Endothelial cell (in vitro differentiated cells): ENCODE measurements at places on chromosomes 5 and 9. TPM values are rescaled to one million over a fixed set of nuclear protein-coding genes. Genes with fewer than 3 reads are reported as not detected.
A peak's percentile ranks its signal among the peaks of the same experiment; 100 is the strongest.

- no peak for DNase-seq
Observed at GRCh38 chr5:2683720-2684119, 67.8 kb downstream of the IRX2 start.

DNA sequence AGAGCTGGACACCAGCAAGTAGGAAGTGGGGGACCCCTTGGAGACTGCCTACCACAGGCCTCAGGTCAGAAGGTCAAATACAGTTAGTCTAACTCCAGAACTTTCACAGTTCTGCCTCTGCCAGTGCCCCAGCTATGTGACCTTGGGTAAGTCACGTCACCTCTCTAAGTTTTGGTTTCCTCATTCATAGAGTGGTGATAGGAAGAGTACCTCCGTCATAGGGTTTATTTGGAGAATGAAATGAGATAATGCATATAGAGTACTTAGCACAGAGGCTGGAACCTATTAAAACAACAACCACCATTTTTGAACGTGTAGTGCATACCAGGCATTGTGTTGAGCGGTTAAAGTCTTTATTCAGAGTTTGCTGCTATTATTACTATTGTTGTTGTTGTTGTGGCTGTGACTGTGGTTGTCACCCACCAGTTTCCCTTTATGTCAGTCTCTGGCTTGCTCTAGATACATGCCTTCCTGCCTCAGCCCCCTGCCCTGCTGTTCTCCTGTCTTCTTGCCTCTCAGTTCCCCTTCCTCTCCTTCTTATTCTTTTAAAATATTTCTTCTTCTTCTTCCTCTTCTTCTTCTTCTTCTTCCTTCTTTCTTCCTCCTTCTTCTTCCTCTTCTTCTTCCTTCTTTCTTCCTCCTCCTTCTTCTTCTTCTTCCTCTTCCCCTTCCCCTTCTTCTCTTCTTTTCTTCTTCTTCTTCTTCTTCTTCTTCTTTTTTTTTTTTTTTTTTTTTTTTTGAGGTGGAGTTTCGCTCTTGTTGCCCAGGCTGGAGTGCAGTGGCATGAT lies 67.8 kb downstream of the RALGPS1 start:
- DNase-seq = no peak

DNA sequence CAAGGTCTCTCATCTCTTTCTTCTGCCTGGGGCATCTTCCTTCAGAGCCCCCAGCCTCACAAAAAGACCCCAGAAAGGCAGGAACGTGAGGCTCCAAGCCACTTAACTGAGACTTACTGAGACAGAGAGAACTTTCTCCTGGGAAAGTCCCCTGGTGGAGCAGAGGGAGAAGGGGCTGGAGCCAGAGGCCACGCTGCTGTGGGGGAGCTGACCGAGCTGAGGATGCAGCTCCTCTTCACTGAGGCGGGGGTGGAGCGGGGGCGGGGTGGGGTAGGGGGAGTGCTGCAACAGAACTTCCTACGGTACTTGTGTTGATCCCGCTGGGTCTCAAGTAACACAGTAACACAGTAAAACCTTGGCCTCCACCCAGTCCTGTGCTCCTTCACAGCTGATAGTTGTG lies 204.0 kb downstream of the FSTL4 start:
- DNase-seq = no peak

DNA sequence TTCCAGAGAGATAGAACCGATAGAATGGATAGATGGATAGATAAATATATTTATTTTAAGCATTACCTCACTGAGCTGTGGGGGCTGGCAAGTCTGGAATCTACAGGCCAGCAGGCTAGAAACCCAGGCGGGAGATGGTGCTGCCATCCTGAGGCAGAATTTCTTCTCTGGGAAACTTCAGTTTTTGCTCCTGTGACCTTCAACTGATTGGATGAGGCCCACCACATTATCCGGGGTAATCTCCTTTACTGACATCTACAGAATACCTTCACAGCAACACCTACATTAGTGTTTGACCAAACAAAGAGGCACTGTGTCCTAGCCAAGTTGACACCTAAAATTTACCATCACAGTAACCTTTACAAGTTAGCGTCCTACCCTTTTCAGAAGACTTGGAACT lies 29.2 kb upstream of the TENT4A start:
- no peak for DNase-seq

GRCh38 chr9:126499911-126500599 lies 113.7 kb upstream of the LMX1B start:
- no peak for DNase-seq

GRCh38 chr9:130446101-130446861 lies 1.5 kb downstream of the ASS1 start:
- no peak for DNase-seq

DNA sequence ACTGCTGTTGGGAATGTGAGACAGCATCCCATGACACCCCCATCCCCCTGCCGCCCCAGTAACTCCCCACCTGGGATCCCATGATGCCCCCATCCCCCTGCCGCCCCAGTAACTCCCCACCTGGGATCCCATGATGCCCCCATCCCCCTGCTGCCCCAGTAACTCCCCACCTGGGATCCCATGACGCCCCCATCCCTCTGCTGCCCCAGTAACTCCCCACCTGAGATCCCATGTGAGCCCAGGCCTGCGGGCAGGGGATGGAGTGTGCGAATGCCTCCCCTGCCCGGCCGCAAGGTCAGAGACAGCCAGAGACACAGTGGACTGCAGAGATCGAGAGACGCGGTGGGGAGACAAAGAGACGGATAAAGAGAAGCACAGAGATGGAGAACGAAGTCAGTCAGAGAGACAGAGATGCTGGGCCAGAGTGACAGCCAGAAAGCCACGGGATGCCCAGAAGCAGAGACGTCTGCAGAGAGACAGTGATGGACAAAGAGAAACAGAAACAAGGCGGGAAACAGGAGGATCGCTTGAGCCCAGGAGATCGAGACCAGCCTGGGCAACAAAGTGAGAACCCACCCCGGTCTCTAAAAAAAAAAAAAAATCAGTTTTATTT lies 992 bp downstream of the SH2D3C start:
- no peak for DNase-seq

Gene CACFD1
- total RNA-seq = 34.3 TPM

DNA sequence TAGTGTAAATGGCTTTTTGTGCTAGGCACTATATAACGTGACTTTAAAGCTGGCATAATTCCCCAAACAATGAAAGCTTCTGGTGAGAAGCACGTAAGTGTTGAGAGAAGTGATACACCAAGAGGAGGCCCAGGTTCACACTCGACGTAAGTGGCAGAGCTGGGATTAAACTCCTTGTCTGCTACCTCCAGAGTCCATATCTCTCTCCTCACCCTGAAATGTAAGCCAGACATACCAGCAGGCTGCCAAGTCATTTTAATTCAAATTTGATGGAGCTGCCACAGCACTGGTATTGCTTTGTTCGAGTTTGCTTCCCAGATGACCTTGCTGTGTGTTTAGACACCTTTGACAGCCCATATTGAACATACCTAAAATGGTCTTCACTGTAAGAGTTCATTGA lies 319.7 kb downstream of the GLIS3 start:
- no peak for DNase-seq

Gene NIM1K
- total RNA-seq = 0.15 TPM

GRCh38 chr5:110250355-110250754 lies 476.1 kb downstream of the TMEM232 start:
- DNase-seq = no peak

- peak; percentile 83 for DNase-seq
Observed at GRCh38 chr5:177111720-177112394, 21.7 kb upstream of the NSD1 start.

DNA sequence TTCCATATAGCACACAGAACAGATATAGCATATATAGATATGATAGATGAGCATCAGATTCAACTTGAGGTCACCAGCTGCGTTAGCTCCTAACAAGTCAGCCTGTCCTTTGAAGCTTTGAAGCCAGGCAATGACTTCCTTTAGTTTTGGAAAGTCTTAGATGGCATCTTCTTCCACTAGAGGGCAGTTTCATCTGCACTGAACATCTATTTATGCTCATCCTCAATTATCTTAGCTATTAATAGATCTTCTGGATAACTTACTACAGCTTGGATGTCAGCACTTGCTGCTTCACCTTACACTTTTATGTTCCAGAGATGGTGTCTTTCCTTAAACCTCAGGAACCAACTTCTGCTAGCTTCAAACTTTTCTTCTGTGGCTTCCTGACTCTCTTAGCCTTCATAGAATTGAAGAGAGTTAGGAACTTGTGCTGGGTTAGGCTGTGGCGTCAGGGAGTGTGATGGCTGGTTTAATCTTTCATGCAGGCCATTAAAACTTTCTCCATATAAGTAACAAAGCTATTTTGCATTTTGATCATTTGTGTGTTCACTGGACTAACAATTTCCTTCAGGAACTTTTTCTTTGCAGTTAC lies 1401.4 kb downstream of the EFNA5 start:
- no peak for DNase-seq

DNA sequence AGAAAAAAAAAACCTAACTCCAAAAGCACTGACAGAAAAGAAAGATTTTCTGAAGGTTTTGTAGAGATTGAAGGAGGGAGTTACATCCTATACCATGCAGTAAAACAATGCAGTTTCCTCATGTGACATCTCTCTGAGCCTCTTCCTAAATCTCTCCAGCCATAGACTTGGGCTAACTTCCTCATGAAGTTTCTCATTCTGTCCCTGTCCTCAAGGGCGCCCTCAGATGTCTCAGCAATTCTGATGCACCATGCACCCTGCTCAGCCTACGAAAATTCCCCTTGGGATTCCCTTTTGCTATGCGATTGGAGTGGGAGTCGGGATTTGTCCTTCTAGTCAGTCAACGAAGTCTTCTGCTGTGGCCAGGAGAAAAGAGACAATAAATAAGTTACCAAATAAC lies 68.9 kb downstream of the FAT2 start:
- no peak for DNase-seq

- no peak for DNase-seq
Observed at GRCh38 chr5:40082313-40082712, 597.4 kb upstream of the PTGER4 start.

DNA sequence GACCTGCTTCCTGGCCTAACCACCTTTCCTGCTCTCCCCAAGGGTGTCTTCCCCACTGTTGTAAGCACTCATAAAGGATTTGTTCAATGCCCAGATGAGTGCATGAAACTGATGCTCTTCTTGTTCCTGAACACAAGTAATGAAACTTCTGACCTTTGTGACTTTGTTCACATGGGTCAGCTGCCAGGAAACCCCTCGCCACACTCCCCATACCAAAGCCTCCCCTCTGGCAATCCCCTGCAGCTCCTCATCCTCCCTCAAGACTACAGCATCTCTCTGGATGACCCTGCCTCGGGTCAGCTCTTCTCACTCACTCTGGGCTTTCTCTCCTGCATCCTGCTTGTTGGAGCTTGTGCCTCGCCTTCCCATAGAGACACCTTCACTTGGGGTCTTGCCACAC lies 72.2 kb upstream of the SPTLC1 start:
- DNase-seq = no peak

- DNase-seq = peak; percentile 57
Observed at GRCh38 chr9:34430843-34431437, 27.4 kb downstream of the FAM219A start.

GRCh38 chr9:127531676-127532075 lies 80.4 kb downstream of the LRSAM1 start:
- no peak for DNase-seq

- no peak for DNase-seq
Observed at GRCh38 chr5:142353071-142353472, 28.3 kb upstream of the SPRY4 start.

Gene CORO2A
- total RNA-seq = 5.5 TPM

GRCh38 chr5:113042491-113043243 lies 66.1 kb downstream of the DCP2 start:
- DNase-seq = no peak
